ENCODE measurements at places on chromosomes 5 and 9.

DNA sequence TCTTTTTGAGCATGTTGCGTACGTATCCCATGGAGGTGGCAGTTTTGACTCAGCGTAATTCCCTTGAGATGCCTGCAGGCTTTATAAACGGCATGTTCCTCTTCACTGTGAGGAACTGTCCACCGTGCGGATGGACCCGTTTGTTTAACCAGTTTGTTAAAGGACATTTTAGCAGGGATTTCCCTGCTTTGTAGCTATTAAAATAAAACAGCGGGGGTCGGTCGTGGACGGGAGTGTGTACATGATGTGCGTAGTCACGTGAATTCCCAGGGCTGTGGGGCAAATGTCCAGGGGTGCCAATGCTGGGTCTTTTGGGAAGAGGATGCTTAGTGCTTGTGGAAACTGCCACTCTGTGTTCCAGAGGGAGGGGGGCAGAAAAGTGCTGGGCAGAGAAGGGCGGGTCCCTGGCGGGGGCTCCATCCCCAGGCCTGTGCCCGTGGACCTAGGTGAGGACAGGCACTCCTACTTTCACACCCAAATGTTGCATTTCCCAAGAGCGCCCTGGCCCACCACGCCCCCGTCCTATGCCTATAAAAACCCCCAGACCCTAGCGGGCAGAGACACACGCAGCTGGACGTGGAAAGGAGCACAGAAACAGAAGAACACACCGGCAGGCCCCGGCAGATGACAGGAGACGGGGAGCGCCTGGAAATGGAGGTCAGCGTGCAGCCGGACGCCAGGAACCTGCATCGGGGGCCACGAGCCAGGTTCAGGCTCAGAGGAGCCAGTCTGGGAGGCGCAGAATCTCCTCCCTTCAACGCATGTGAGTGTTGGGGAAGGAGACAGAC, 4.0 kb upstream of the TERT start:
- DNase-seq: no peak

DNA sequence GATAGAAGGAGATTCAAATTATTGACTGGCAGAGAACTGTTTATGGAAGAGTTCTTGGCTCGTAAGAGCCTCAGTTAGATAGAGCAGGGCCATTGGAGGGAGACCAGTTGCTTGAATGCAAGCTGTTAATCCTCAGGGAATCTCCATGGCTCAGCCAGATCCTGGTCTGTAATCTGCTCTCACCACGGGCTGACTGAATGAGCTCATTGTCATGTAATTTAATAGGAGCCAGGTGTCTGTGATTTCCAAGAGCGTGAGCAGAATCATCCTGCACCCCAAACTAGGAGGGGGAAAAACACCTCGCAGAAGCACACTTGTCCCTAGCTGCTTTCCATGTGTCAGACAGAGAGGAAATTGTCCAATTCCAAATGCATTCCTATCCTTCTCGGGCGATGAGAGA, 19.1 kb upstream of the KCNMB1 start:
- no peak for DNase-seq

- DNase-seq: no peak
These were observed 118.6 kb downstream of the ZSWIM6 start for GRCh38 chr5:61450493-61451279.

- DNase-seq: no peak
These were observed 77.5 kb upstream of the TGFBR1 start for GRCh38 chr9:99027443-99027842.

- no peak for DNase-seq
These were observed 279.9 kb downstream of the ENC1 start for GRCh38 chr5:74360535-74361210.

DNA sequence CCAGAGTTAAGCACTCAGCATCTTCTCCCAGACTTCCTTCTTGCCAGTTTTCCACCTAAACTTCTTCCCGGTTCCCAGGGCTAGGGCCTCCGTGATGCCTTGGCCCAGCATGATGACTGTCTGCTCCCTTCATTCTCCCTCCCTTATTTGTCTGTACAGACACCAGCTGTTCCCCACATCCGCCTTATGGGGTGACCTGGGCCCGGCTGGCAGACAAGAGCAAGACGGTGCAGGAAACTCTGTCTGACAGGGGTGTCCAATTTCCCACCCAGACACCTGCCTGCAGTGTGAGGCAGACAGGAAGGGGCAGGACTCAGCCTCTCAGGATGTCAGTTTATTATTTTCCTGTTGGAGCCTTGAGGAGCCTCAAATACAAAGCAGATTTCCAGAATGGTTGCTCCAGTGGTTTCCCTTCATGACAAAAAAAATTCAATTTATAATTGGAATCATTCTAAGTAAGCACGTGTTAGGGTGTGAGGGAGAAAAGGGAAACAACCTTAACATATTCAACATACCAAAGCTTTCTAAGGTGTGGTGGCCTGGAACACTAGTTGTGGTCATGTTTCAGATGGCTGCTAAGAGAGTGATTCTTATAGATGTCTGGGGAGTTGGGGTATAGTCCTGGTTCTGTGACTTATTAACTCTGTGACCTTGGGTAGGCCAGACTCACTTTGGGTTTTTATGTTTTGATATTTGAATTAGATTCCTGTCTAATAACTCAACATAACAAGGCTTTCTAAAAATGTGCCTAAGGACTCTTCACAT, 234.5 kb downstream of the PAPPA start:
- no peak for DNase-seq

DNA sequence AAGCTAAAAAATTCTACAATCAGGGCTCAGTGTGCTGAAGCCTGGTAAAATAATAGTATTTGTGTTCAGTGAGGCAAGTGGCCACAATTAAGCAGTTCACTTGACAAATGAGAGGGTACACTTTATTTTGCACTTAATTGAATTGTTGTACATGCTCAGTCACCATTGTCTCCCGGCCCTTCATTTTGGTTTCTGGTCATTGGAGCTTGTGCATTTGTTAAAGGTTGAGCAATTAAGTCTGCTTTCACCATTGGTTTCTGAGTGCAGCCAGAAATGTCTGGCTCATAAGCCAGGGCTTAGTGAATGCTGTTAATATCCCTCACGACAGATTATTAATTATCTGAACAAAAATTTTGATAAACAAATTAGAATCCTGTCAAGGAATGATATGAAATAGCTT, 89.6 kb downstream of the PRDM6 start:
- DNase-seq: no peak

DNA sequence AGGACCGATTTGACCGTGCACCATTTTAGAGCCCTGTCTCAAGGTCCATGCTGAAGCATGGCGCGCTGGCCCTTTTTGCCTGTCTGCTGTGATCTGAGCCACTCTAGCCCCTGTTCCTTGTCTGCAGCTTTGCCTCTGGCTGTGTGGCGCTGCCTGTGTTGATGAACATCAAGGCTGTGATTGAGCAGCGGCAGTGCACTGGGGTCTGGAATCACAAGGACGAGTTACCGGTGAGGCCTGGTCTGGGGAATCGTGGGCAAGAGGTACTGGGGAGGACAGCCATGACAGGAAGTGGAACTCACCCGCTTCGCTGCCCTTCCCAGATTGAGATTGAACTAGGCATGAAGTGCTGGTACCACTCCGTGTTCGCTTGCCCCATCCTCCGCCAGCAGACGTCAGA, 6.3 kb downstream of the NHP2 start:
- no peak for DNase-seq

- no peak for DNase-seq
These were observed 114.4 kb downstream of the ZNF608 start for GRCh38 chr5:124631874-124632550.

DNA sequence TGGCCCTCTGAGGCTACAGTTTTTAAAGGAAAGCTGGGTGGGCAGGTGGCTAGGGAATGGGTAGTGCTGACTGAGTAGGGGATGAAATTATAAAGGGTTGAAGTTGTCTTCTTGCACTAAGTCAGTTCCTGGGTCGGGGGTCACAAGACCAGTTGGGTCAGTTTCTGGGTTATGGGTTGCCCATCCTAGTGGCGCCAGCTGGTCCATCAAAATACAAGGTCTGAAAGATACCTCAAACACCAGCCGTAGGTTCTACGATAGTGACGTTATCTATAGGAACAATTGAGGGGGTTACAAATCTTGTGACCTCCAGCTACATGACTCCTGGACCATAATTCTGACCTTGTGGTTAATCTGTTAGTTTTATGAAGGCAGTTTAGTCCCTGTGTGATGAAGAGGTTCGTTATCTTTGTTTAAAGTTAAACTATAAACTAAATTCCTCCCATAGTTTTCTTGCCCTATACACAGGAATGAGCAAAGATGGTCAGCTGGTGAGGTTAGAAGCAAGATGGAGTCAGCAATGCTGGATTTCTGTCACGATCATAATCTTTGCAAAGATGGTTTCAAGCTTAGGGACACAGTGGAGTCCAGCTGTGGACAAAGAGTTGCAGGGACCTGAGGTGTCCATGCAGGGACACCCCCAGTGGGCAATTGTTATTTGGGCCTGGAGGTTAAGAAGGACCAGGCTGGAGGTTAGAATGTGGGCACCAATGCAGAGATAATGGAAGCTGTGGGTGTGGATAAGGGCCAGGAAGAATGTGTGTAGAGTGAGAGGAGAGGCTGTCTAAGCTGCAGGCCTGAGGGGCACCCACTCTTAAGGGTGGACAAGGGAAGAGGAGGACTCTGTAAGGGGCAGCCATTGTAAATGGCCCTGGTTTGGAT, 14.0 kb upstream of the CREBRF start:
- no peak for DNase-seq

- DNase-seq: no peak
These were observed 41.6 kb downstream of the TARS1 start for GRCh38 chr5:33482335-33482734.

GRCh38 chr9:95273369-95274022, 44.0 kb downstream of the FANCC start:
- no peak for DNase-seq

- no peak for DNase-seq
These were observed 264.2 kb downstream of the CRB2 start for GRCh38 chr9:123620239-123620638.

DNA sequence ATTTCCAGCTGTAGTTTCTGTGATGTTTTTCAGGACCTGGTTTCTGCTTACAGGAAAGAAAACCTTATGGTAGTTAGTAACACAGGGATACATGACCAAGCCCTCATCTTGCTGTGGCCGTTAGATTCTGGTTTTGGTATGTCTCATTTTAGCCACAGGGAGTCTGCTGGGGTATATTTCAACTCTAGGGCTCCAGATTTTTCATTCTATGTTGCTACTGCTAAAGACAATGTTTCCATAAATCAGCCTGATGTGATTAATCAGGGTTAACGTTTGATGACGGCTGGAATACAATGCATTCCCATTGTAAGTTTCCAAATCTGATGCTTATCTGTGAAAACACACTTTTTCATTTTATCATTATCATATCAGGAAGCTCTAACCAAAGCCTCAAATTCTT, 48.2 kb downstream of the P4HA2 start:
- DNase-seq: no peak

DNA sequence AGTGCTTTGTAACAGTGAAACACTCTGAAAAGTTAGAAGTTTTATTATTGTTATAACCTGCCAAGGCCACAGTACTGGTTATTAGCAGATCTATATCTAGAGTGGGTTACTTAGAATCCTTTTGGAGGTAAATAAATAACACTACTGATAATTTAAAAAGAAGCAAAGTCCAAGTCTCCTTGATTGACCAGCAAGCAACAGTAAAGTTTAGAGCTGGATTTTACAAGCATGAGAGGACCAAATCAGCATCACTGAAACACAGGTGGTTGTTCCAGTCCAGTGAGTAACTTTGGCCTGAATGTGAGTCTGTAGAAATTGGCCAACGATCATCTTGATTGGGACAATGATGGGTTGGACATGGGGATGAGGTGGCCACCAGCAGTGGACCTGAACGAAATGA, 77.2 kb upstream of the AGXT2 start:
- no peak for DNase-seq

GRCh38 chr5:67380431-67380830, 183.8 kb upstream of the CD180 start:
- DNase-seq: no peak

GRCh38 chr5:138616508-138616907, 41.3 kb upstream of the HSPA9 start:
- no peak for DNase-seq

- DNase-seq: no peak
These were observed 36.0 kb upstream of the OLFM1 start for GRCh38 chr9:135051316-135052038.

- no peak for DNase-seq
These were observed 81.0 kb downstream of the DCP2 start for GRCh38 chr5:113057557-113057984.

DNA sequence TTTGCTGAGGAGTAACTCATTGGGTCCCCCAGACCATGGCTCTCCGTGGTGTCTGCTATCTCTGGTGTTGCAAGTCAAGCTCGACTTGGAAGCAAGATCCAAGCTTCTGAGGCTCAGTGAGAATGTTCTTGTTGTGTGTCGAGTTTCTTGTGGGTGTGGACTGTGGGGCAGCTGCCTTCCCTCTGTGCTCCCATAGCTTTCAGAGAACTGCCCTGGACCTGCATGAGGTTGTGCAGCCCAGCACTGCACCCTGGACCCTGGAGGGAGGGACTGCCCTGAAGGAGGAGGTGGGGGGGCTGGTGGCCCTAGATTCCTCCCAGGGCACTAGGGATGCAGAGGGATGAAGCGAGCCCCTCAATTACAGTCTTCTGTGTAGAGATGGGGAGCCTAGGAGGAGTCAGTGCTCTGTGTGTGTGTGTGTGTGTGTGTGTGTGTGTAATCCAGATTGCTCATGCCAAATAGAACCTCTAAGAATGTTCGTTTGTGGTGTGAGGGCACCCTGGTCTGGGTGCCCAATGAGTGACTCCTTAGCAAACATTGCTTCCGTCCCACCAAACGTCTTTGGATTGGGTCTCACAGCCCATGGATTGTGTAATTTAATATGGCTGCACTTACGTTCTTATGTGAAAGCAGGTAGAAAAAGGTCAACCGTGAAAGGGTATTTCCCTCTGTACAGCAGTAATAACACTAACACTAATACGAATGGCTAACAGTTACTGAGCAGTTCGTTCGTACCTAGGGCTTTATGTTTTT, 143.3 kb upstream of the LMX1B start:
- no peak for DNase-seq

- no peak for DNase-seq
These were observed 818.5 kb downstream of the SEMA5A start for GRCh38 chr5:8727396-8727795.

DNA sequence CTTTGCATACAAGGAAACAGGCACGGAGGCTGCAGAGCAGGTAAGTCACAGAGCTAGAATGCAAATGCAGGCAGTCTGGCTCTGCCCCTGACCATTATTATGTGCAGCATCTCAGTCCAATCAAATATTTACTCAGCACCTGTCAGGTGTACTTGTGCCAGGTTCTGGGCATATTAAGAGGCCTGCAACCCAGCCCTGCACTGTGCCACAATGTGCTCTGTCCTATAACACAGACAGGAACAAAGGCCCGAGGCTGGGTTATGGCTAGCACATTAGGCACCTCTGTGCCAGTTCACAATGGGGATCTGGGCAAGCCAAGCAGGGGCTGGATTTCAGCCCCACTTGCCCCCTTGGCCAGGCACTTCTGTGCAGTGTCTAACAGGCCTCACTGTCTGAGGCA, 14.0 kb downstream of the ARL15 start:
- no peak for DNase-seq

DNA sequence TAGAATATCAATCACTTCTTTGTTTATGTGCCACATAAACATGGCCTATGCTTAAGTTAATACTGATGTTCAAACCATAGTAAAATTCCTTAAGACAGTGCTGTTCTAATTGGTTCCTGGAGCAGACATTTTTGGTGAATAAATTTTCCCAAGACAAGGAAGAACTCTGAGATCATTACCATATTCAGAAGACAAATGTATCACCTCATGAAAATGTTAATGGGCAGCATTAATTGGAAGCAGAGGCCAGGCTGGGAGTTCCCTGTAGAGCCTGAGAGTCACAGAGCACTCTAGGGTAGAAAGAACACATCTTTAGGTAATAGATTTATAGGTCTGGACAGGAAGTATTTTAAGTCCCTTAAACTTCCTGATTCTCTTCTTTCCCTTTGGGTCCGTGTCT, 240.2 kb downstream of the MAN2A1 start:
- DNase-seq: no peak
